Smooth muscle cell of trachea (primary cell): ENCODE measurements at places on chromosomes 3 and 15. TPM values are rescaled to one million over a fixed set of nuclear protein-coding genes. Genes with fewer than 3 reads are reported as not detected.

The FSTL1 gene
- total RNA-seq, result 752 and 963 TPM in 2 replicates

The FGF12 gene
- total RNA-seq, result 0.17 TPM in 1 of 2 replicates, not detected in the other

The RASL12 gene
- 86.5 and 108 TPM in 2 replicates for total RNA-seq

The DAZL gene
- not detected in 2 replicates for total RNA-seq

The CCDC54 gene
- not detected in 2 replicates for total RNA-seq

The CACNA2D3 gene
- total RNA-seq, result under 0.01 and 0.15 TPM in 2 replicates

The BCHE gene
- total RNA-seq, result 5.8 and 11.1 TPM in 2 replicates

The TASOR gene
- total RNA-seq, result 66.0 and 97.2 TPM in 2 replicates

The DLL4 gene
- 0.17 and 0.73 TPM in 2 replicates for total RNA-seq

The CADPS gene
- 3.8 and 7.4 TPM in 2 replicates for total RNA-seq

The IL17RE gene
- total RNA-seq, result 1.5 and 2.8 TPM in 2 replicates

The ACOX2 gene
- total RNA-seq, result 26.5 and 27.1 TPM in 2 replicates

The DUOXA2 gene
- total RNA-seq, result not detected in 2 replicates

The SLC38A3 gene
- total RNA-seq, result not detected in 2 replicates

The SLC24A5 gene
- total RNA-seq, result not detected in 2 replicates

The RBPMS2 gene
- total RNA-seq, result not detected in 2 replicates

The TRH gene
- total RNA-seq, result not detected in 2 replicates

The ONECUT1 gene
- total RNA-seq, result not detected in 2 replicates

The IQCF5 gene
- not detected in 2 replicates for total RNA-seq

The GXYLT2 gene
- total RNA-seq, result 26.0 and 32.4 TPM in 2 replicates

The LRRN1 gene
- total RNA-seq, result under 0.01 TPM in 2 replicates

The TMCO5A gene
- not detected in 2 replicates for total RNA-seq

The GPR27 gene
- total RNA-seq, result under 0.01 TPM in 1 of 2 replicates, not detected in the other

The ZPLD1 gene
- not detected in 2 replicates for total RNA-seq

The C3orf52 gene
- 1.5 and 1.8 TPM in 2 replicates for total RNA-seq

The PPM1L gene
- total RNA-seq, result 0.87 and 3.0 TPM in 2 replicates

The PTH1R gene
- total RNA-seq, result 0.66 TPM in 1 of 2 replicates, not detected in the other
